ENCODE measurements at places on chromosomes 2 and 18.

GRCh38 chr18:12989397-12990122 is 1.6 kb upstream of the CEP192 start:
- DNase-seq, result no peak

DNA sequence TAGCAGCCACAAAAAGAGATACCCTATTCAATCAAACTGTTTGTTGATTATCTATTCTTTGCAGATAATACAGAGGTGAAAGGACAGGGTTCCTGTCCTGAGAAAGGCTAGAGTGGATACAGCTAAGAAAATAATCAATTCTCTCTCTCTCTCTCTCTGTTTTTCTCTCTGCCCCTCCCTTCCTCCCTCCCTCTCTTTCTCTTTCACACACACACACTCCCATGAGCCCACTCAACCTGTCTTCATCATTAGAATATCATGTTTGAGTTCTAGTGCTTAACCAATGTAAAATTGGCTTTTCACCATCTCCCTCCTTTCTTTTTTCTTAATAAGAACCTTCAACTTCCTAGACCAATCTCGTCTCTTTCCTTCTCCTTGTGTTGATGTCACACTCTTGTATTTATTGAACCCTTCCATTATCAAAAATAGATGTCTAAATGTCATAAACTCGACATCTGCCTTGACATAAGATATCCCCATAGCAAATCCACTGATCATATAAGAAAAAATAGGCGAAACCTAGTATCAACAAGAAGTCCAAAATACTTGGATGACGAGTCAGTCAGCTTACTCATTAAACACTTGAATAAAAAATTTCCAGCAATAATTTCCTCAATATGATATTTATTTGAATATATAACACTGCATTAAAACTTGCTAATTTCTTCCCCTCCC is 42.8 kb upstream of the CYTIP start:
- no peak for DNase-seq

- no peak for DNase-seq
Measured at GRCh38 chr2:31922542-31923408, 88.0 kb downstream of the MEMO1 start.

DNA sequence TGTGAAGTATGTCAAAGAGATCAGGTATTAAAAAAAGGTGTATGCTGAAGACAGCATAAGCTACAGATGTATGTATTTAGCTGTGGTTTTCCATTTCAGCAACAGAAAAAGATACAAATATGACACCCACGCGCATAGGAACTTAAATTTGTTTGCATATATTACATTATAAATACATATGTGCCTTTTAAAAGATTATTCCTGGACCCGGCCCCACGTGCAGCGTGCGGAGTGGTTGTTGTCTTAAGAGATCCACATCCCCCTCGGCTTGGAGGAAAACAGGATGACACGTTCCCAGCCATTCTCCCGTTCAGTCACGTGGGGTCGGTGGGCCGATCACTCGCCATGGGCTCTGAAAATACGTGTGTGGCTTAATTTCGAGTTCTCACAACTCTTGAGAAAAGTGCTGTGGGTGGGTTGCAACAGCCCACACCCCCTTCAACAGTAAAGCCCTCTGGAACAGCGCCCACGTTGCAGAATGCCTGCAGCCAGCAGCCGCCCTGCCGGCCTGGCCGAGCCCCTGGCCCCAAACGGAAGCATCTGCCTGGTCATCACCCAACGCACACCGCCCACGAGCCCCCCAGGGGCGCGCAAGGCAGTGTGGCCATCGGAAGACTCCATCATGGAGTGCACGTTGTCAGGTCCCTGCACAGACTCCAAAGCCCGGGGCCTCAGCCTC is 18.6 kb upstream of the KCNG2 start:
- no peak for DNase-seq

DNA sequence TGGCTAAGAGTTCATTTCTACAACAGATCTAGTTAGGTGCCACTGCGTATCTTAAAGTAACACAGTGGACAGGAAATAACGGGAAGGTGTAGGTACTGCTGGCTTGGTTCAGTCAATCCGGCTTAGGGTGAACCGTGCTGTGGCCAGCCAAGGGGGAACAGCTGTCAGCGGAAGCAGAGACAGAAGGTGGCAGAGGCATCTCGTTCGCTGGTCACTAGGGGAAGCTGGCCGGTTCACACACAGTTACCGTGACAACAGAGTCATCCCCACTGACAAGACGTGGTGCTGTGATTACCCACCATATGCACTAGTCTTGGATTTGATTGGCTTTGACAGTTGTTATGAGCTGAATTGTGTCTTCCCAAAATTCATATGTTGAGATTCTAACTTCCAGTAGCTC is 58.8 kb upstream of the HDAC4 start:
- no peak for DNase-seq

GRCh38 chr2:149677416-149677815 is 89.8 kb upstream of the MMADHC start:
- DNase-seq, result no peak

DNA sequence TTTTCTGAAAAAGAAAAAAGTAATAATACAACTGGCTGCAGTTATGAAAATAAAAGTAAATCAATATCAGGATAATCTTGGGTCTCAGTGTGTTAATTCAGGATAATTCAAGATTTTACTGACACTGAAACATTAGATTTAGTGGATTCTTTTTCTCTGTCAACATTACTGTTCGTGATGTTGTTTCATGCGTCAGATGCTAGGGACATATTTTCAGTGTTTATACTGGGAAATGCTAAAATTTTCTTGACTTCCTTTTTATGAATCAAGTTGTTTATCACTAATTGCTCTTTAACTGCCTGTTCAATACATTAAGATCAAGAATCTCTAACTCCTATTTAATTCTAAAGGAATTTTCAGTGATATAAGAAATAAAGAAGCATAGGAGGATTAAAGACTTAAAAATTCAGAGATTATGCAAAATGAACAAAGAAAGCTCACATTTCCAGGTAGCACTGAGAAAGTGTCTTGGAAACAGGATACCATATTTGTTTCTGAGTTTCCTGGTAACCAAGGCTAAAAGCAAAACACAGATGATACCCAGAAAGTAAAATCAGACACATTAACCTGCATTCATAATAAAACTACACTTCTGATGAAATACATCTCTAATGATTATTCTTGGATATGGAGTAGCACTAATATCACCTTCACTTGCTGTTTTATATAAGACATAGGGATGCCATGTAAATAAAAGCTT is 174.0 kb downstream of the ARL4C start:
- DNase-seq, result no peak

DNA sequence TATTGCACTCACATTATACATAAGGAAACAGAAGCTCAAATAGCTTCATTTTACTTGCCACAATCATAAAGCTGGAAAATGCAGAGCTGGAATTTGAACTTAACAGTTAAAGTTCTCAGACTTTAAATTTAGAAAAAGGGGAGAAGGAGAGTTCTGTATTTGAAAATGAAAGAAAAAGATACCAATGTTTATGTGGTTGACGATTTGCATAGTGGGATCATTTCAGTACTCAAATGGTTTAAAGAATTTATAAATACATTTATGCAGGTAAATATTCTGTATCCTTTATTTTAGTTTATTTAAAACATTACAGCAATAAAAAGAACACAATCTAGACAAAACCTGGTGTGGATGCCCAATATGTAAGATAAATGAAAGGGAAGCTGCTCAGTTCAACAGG is 25.5 kb upstream of the STAT4 start:
- DNase-seq, result no peak

DNA sequence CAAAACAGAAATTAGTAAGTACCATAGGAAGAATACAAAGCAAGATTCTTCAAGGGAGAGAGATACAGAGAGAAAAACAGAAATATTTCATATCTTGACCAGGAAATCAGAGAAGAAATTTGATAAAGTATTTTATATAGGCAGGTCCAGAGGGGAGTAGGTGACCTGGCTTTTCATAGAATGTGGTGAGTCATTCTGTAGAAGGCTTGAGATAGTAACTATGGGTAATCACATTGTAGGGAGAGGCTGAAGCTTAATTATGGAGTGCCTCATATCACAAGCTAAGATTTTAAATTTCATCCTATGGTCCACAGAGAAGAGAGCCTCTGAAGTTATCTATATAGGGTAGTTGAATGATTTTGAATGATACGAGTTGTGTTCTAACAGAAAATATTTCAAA is 195.0 kb upstream of the CYRIA start:
- DNase-seq, result no peak

DNA sequence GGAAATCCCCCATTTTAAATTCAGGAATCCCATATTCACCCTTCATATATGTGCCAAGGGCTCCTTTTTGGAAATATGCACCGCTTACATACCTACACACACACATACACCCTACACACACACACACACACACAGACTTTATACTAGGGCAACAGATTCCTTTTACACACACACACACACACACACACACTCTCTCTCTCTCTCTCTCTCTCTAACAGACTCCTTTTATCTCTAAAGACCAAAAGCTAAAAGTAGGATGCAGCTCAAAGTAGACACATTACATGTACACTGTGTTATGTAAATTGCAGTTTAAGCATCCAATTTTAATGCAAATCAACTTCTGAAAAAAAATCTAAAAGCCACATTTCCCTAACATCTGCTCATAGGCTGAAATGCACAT is 130.9 kb upstream of the CAPN13 start:
- DNase-seq, result no peak

- DNase-seq, result no peak
Measured at GRCh38 chr2:24456599-24457556, 34.2 kb upstream of the NCOA1 start.

DNA sequence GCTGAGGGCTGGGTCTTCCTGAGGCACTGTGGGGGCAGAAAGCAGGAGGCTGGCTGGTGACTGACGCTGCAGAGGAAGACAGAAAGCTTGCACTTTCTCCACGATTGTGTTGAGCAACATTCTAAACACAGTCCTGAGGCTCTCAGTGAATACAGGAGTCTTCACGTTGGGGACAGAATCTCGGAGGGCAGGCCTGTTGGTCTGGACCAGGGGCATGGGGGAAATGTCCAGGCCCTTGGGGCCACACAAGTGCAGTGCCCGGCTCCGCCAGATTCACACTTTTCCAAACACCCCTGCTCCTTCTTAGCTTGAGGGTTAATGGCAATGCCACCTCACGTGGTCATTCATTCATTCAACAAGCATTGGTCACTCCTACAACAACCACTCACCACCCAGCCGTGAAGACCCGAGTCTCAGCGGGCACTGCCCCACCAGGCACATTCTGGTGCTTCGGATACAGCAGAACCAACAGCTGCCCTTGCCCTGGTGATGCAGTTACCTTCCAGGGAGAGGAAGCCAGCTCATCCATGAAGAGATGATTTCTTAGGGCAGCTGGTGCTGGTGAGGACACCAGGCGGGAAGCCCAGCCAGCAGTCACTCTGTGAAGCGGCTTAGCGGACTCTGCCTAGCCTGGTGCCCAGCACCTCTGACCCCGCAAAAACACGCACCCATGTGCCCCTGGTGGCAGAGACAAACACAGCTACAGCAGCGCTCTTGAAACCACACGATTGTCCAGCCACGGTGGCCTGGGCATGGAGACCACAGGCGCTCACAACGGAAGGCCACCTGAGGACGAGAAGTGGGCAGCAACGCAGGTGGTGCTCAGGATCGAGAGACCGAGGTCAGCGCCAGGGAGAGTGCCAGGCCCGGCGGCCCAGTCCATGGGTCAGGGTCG is 10.9 kb upstream of the GPC1 start:
- no peak for DNase-seq

DNA sequence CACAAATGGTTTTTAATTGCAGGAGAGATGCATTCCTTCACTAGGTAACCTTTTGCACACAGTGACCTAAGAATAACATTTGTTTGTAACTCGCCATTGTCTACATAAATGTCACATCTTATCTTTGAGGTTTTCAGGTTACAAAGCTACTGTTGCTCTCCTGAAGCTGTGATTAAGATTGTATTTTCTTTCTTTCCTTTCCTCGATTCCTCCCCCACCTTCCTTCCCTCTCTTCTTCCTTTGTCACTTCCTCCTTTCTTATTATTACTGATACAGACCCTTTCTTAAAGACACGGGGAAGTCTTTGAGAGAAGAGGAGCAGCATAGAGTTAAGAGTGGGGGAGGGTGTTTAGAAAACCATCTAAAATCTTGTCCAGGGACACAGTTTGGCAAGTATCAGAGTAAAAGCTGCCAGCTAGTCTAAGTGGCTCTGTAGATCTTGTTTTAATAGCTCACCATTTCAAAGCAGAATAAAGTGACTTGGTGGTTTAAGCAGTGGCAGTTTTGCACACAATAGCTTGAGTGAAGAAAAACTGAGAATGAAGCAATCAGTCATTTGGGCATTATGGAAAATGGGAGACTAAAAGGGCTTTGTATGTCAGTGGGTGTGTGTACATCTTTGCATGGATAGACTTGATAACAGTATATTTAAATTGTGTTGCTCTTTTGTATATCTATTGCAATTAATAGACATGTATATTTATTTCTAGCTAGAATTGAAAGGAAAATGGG is 10.9 kb downstream of the CERS6 start:
- DNase-seq, result no peak

GRCh38 chr2:6336752-6337471 is 528.8 kb downstream of the CMPK2 start:
- DNase-seq, result no peak

DNA sequence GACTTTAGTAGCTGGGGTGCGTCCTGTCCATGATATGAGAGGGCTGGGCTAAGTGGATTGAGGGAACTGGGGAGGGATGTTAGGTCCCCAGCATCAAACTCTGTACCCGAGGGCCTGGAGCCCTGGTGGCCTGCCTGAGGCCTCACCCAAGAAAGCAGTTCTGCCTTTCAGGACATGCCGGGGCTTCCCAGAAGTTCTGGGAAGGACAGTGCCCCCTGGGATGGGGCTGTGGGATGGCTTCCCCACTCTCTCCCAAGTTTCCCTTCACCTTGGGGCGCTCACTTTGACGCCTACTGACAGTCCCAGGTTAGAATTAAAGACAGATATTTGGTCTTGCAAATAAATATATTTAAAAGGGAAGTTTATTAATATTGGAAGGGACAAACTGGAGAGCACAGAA is 1.8 kb downstream of the OXER1 start:
- DNase-seq, result no peak

DNA sequence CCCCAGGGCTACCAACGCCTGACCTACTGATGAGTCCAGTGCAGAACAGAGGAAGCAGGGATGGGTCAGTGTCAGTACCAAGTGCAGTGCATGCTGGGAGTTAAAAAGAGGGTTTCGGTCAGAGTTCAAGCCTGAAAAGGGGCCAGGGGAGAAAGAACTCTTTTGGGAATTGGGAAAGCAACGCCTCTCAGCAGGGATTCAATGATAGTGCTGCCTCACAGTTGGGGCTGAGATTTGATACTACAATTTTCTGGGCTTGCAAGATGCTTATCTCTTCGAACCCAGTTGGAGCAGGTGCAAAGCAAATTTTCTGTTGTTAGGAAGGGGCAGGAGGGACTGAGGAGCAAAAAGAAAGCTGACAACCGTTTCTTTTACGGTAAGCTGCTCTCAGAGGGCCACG is 82.6 kb downstream of the CERKL start:
- DNase-seq, result no peak
